ENCODE measurements at places on chromosomes 2 and 18. TPM values are rescaled to one million over a fixed set of nuclear protein-coding genes. Genes with fewer than 3 reads are reported as not detected.

Gene TUBB8B
- 0.11 TPM for total RNA-seq

Gene FAM110C
- total RNA-seq: 0.17 TPM

Gene PDE6D
- 22.3 TPM for total RNA-seq

Gene AOX1
- total RNA-seq: 0.43 TPM

Gene CNDP1
- not detected for total RNA-seq

Gene ODC1
- 32.3 TPM for total RNA-seq
